ENCODE measurements at places on chromosomes 7 and 10.

GRCh38 chr10:31426401-31426800 is 107.4 kb downstream of the ZEB1 start:
- no peak for DNase-seq

DNA sequence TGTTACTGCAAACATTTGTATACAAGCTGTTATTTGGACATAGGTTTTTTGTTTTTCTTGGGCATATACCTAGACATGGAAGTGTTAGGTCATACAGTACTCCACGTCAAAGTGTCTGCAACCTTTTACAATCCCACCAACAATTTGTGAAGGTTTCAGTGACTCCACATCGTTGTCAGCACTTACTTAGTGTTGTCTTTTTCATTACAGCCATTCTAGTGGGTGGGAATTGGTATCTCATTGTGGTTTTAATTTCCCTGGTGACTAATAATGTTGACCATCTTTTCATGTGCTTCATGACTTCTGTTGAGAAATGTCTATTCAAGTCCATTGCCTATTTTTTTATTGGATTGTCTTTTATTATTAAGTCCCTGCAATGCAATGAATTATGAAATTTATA is 95.0 kb downstream of the UBE3C start:
- DNase-seq = no peak

- no peak for DNase-seq
These were observed 107.4 kb downstream of the ITIH5 start for GRCh38 chr10:7559386-7559785.

DNA sequence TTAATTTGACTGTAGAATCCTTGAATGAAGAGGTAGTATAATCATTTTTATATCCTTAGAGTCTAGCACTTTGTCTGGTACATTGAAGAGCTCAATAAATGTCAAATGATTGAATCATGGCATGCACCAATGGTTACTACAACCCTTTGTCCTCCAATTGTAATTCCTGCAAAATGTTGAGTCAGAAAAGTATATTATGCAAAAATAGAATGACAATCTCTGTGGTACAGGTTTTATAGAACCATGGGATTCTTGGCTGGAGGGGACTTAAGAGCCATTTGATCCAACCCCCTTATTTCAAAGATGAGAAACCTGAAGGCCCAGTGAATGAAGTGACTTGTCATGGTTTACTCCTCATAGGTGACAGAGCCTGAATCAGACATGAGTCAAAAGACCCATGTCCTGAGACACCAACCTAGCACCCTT is 30.9 kb upstream of the SMKR1 start:
- DNase-seq = no peak

- DNase-seq = no peak
These were observed 51.3 kb downstream of the FAM13C start for GRCh38 chr10:59311025-59311424.

- peak; percentile 96 for DNase-seq
These were observed 214.8 kb downstream of the TMEM178B start for GRCh38 chr7:141288626-141289025.
